ENCODE measurements at places on chromosomes 1 and 21. TPM values are rescaled to one million over a fixed set of nuclear protein-coding genes. Genes with fewer than 3 reads are reported as not detected.

GUCA2B gene
- not detected for total RNA-seq

FBXO2 gene
- 1.7 TPM for total RNA-seq

HLCS gene
- total RNA-seq: 13.7 TPM

KCNE2 gene
- total RNA-seq: not detected

IKBKE gene
- 18.7 TPM for total RNA-seq

TARS2 gene
- total RNA-seq: 46.2 TPM

RGS8 gene
- not detected for total RNA-seq

SMPDL3B gene
- total RNA-seq: 0.97 TPM

ANGPTL3 gene
- total RNA-seq: not detected

TEDDM1 gene
- total RNA-seq: not detected

LMOD1 gene
- total RNA-seq: not detected

CFAP57 gene
- 0.32 TPM for total RNA-seq

CD1E gene
- not detected for total RNA-seq

PTGER3 gene
- not detected for total RNA-seq

OR2T11 gene
- not detected for total RNA-seq

PARP1 gene
- 226 TPM for total RNA-seq

FAM163A gene
- not detected for total RNA-seq

RNU1-2 gene
- 874 TPM for total RNA-seq

MROH9 gene
- total RNA-seq: not detected

CNN3 gene
- total RNA-seq: 12.9 TPM

FHAD1 gene
- 0.70 TPM for total RNA-seq

AADACL4 gene
- not detected for total RNA-seq

DYRK3 gene
- 5.3 TPM for total RNA-seq

HSPA6 gene
- total RNA-seq: 0.34 TPM

ZNF695 gene
- 0.20 TPM for total RNA-seq

C8A gene
- total RNA-seq: not detected

MCOLN2 gene
- total RNA-seq: 20.4 TPM

C8B gene
- not detected for total RNA-seq

LCE2C gene
- total RNA-seq: not detected

FGR gene
- total RNA-seq: 0.35 TPM

Measured in activated naive CD8-positive, alpha-beta T cell treated with anti-CD3 and anti-CD28 coated beads for 36 hours (primary cell).